MV-4-11 (cell line): ENCODE measurements at places on chromosomes 16 and 17.
A peak's percentile ranks its signal among the peaks of the same experiment; 100 is the strongest.

DNA sequence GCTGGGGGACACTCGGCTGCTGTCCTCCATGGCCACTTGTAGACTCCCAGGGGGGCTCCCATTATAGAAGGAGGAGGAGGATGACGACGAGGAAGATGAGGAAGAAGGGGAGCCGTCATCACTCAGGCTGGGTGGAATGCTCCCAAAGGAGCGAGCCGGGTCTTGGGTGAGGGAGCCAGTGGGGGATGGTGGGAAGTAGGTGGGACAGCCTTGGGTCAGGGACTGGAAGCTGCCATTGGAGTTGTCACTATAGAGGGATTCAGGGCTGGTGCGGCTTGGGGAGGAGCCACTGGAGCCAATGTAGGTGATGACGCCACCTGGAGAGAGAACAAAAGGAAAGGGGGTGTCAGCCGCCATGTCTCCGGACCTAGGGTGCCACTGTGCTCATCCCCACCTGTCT lies 3.3 kb downstream of the NR1D1 start:
- no peak for DNase-seq

DNA sequence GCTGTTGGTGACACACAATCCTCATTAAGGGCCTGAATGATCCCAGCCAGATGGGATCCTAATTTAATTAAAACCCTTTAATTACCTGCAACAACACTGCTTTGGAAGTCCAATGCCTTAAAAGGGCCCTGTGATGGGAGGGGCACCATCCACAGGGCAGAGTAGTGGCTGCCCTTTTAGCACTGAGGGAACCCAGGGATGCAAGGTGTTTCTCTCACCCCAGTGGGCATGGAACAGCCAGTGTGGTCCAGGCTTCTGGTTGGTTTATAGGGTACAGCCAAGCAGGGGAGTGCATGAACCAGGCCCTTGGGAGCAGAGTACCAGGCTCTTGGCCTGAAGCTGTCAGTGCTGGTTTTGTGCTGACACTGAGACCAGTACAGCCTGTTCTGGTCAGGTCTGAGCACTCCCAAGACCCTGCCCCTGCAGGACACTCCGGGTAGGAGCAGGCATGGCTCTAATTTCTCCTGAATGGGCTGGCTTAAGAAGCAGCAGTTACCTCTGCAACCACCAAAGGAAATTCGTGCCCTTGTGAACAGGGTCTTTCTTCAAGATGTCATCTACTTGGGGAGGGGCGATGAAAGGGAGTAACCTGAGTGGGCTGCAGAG lies 9.9 kb downstream of the NXPH3 start:
- DNase-seq = no peak

DNA sequence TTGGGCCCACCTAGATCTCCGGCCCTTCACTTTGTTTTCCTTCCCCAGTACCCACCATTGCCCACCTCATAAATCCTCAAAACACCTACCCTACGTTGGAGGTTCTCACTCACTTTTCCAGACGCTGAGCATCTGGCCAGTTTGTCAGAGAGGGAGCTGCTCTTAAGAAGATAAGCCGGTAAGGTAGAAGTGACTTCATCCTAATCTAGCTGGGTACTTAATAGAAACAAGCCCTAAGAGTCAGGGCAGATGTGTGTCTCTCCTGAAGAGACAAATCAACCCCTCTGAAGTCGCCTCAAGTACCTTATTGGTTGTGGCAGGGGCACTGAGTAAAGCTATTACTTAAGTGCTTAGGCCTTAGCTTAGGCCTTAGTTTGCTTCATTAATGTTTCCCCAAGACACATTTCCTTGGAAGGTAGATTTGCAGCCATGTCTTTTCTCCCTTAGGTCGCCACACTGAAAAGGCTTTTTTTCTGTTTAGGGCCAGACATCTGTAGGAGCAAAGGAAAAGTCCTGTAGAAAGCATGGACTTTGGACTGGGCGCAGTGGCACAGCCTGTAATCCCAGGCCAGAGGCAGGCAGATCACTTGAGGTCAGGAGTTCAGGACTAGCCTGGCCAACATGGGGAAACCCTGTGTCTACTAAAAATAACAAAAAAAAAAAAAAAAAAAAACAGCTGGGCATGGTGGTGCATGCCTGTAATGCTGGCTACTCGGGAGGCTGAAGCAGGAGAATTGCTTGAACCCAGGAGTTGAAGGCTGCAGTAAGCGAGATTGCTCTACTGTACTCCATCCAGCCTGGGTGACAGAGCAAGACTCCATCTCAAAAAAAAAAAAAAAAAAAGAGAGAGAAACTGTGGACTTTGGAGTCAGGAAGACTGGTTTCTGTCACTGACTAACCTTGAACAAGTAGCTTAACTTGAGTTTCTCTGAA lies 1.0 kb downstream of the TACO1 start:
- DNase-seq = no peak

DNA sequence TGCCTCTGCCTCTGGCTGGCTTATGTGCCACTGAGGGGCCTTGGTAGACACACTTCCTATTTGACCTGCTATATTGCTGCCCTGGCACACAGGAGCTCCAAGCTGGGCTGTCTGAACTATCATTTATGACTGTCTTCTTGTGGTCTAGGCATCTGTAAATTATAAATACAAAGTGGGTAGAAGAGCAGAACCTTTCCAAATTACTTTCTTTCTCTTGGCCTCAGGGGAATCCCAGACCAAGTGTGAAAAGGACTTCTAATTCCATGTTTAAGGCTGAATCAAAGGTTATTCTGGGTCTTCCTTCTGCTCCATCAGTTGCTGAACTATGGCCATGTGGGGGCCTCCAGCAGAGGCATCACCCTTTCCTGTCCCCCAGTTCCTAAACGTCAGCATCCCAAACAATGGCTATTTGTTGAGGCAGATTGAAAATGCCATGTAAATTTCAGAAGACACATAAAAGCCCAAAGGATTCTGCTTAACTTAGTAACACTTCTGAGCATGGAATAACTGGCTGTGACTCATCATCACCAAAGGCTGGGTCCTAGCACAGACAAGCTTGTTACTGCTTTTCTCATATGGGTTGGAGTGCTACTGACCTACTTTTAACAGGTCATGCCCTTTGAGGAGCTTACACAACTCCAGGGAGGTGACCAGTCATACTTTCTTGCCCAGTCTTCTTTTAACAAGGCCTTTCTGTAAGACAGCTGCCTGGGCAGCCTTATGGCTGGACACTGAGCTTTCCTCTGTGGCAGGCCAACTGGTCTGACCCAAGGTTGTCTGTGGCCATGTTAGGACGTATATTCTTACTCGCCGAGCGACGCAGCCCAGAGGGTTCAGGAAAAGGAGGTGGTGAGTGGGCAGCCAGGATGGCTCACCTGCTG lies 154.8 kb downstream of the VPS53 start:
- peak; percentile 66 for DNase-seq

GRCh38 chr16:66847533-66848067 lies 3.4 kb downstream of the CA7 start:
- no peak for DNase-seq
